G401 (cell line): ENCODE measurements at places on chromosomes 1 and 21. TPM values are rescaled to one million over a fixed set of nuclear protein-coding genes. Genes with fewer than 3 reads are reported as not detected.
A peak's percentile ranks its signal among the peaks of the same experiment; 100 is the strongest.

GRCh38 chr21:42793774-42794173, 85.6 kb downstream of the WDR4 start:
- DNase-seq = no peak

ACBD3 gene
- total RNA-seq = 19.4 and 21.3 TPM in 2 replicates

GRCh38 chr21:39208624-39209333, 25.5 kb upstream of the PSMG1 start:
- DNase-seq = no peak

- no peak for DNase-seq
Observed at GRCh38 chr1:169707912-169708604, 3.4 kb downstream of the SELL start.

PTGS2 gene
- total RNA-seq = not detected in 2 replicates

GRCh38 chr21:44713130-44713529, 1.8 kb upstream of the TSPEAR start:
- no peak for DNase-seq

KRTAP12-2 gene
- not detected in 2 replicates for total RNA-seq

GRCh38 chr21:31364253-31364945, 20.3 kb upstream of the TIAM1 start:
- no peak for DNase-seq

DNA sequence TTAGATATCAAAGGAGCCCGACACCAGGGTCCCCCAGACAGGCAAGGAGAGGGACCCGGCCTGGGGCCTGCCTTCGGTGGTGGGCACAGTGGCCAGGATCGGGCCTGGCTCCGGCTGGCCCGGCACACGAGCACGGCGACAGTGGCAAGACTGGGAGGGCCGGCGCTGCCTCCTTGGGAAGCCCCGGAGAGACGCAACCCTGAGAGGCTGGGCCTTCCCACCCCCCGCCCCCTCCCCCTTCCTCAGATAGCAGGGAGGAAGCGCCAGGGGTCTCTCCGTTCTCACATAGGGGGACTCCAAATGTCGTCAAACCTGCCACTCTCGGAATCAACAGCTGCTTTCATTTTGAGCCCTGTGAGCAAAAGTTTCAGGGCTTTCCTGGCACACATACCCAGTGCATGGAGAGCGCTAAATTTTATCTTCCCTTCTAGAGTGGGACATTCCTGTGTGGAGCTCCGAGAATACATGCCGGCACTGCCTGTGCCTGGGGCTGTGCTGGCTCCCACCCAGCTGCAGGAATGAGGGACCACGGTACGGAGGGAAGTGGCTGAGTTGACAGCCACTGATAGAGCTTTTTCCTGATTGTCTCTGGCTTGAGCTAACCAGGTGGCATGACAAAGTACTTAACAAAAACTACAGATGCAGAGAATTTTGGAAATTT, 62.4 kb downstream of the CD247 start:
- DNase-seq = peak; percentile 40

GRCh38 chr1:248194117-248194516, 2.9 kb upstream of the OR2M3 start:
- DNase-seq = no peak

VCAM1 gene
- not detected in 2 replicates for total RNA-seq

GRCh38 chr1:78854556-78854955, 152.0 kb downstream of the ADGRL4 start:
- DNase-seq = no peak

PER3 gene
- 15.2 and 23.5 TPM in 2 replicates for total RNA-seq

- DNase-seq = no peak
Observed at GRCh38 chr1:82391712-82392111, 591.0 kb downstream of the ADGRL2 start.

GRCh38 chr1:223222377-223222776, 79.3 kb upstream of the TLR5 start:
- DNase-seq = no peak

DMBX1 gene
- total RNA-seq = 0.20 and 1.0 TPM in 2 replicates

GRCh38 chr1:173337126-173337525, 130.0 kb upstream of the TNFSF4 start:
- no peak for DNase-seq

DNA sequence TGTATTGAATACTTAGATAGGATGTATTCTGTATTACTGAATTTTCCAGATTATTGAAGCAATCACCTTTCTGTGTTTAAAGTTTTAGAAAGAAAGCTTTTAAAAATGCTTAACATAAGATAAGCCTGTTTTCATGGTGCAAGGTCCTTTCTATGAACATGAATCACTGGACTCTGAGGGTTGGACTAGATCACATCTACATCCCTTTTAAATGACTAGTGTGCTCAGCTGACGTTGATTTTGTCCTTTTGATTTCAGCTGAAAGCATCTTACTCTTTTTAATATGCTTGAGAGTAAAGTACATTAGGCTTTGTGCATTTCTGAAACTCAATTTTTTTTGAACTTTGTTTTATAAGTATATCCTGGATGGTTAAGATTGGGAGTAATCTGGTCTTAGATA, 16.2 kb downstream of the MIER1 start:
- DNase-seq = no peak

GRCh38 chr1:50416150-50416527, 7.1 kb downstream of the DMRTA2 start:
- DNase-seq = no peak

GRCh38 chr1:23188434-23188884, 19.8 kb upstream of the LUZP1 start:
- DNase-seq = no peak

ABCG1 gene
- total RNA-seq = 2.0 and 6.0 TPM in 2 replicates

HES3 gene
- not detected in 2 replicates for total RNA-seq

PRKAA2 gene
- not detected in 2 replicates for total RNA-seq

GRCh38 chr1:219559899-219560298, 53.0 kb downstream of the ZC3H11B start:
- DNase-seq = no peak

- no peak for DNase-seq
Observed at GRCh38 chr1:163195728-163196448, 6.8 kb downstream of the RGS5 start.

DNA sequence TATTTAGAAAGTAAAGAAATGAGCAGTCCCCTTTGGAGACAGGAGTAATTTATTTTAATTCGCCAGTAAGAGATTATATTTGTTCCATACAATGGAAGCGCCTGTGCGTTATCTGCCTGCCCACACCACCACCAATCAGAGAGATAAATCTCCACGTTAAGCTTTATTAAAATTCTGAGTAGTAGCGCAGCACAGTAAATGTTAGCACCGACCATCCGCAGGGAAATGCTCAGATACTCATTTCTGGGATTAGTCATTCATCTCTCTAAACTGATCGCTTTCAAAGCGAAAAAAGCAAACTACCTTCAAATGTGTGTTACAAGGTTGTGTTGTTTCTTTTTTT, 1.2 kb downstream of the ETS2 start:
- DNase-seq = no peak

SNX27 gene
- total RNA-seq = 25.5 and 32.7 TPM in 2 replicates

LCE1E gene
- not detected in 2 replicates for total RNA-seq

GRCh38 chr1:174964261-174964971, 35.3 kb upstream of the CACYBP start:
- no peak for DNase-seq

DNA sequence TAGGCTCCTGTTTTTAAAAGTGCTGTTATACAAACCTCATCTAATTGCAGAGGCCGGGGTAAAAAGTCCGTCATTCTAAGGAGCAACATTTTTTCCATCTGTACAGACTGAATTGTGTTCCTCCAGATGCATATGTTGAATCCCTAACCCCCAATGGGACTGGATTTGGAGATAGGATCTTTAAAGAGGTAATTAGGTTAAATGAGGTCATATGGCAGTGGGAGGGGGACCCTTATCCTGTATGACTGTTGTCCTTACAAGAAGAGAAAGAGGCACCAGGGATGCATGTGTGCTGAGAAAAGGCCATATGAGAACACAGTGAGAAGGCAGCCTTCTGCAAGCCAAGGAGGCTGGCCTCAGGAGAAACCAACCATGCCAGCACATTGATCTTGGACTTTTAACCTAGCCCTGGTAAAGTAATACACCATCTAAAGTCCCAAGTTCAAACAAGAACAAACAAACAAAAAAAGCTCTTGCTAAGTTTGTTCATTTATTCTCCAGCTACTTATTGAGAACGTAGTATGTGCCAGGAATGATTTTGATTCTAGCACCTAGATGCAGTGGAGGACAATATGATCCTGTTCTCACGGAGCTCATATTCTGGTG, 352.4 kb downstream of the NTNG1 start:
- no peak for DNase-seq

DNA sequence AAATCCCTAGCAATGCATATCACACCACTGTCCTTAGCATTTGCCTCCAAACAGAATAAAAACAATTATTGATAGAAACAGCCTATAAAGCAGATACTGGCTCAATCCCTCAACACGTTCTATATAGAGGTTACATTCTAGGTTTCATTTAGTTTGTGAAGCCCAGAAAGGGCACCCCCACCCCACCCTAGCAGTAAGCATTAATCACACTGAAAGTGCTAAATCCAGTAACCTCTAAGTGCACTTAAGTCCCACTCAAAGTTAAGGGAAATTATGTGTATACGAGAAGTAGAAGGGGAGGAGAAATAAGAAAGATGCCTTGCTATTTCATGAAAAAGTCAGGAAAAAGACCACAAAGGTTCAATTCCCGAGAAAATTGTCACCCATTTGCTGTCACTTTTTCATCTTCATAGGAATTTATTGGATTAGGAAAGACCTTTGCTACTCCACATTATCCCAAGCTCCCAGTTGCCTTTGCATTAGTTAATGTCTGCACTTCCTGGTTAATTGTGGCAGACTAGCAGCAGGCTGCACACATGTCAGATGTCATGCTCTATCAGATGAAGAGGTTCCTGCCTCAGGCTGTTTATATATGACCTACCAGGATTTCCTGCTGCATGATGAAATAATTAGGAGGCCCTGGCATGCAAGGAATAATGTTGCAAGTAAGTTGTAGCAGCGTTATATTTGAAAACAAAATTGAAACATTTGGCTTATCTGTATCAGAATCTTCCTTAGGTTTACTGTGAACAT, 54.5 kb upstream of the LHX8 start:
- no peak for DNase-seq

GRCh38 chr1:170032531-170033280, 41.8 kb downstream of the KIFAP3 start:
- no peak for DNase-seq

MORN1 gene
- total RNA-seq = 8.9 and 29.1 TPM in 2 replicates

- DNase-seq = peak; percentile 91
Observed at GRCh38 chr1:109579491-109579890, 31.1 kb downstream of the GNAI3 start.
